G401 (cell line): ENCODE measurements at places on chromosomes 2 and 18. TPM values are rescaled to one million over a fixed set of nuclear protein-coding genes. Genes with fewer than 3 reads are reported as not detected.

CCDC148 gene
- 2.5 and 4.1 TPM in 2 replicates for total RNA-seq

IGFBP5 gene
- 0.24 TPM in 1 of 2 replicates, not detected in the other for total RNA-seq

FBXO41 gene
- 3.6 and 11.1 TPM in 2 replicates for total RNA-seq

CHRNG gene
- total RNA-seq, result not detected in 2 replicates

TCF23 gene
- total RNA-seq, result not detected in 2 replicates

MOCOS gene
- not detected in 2 replicates for total RNA-seq

AQP12B gene
- total RNA-seq, result not detected in 2 replicates

NPAS2 gene
- not detected in 2 replicates for total RNA-seq

COL6A3 gene
- 0.17 and 0.25 TPM in 2 replicates for total RNA-seq

TMEM198 gene
- 9.0 and 11.1 TPM in 2 replicates for total RNA-seq

SLC4A3 gene
- 4.1 and 5.0 TPM in 2 replicates for total RNA-seq

PCBP1 gene
- 150 and 167 TPM in 2 replicates for total RNA-seq

TMEM247 gene
- total RNA-seq, result not detected in 2 replicates

NTSR2 gene
- total RNA-seq, result not detected in 2 replicates

ITGA6 gene
- total RNA-seq, result 8.2 and 9.3 TPM in 2 replicates

MC5R gene
- total RNA-seq, result not detected in 2 replicates

RAB6C gene
- total RNA-seq, result not detected in 2 replicates

APCDD1 gene
- not detected in 2 replicates for total RNA-seq

B3GNT7 gene
- total RNA-seq, result 0.14 and 0.18 TPM in 2 replicates

ABCG5 gene
- not detected in 2 replicates for total RNA-seq

NPPC gene
- total RNA-seq, result 1.6 and 2.6 TPM in 2 replicates

PRSS56 gene
- total RNA-seq, result not detected in 2 replicates

CAPN14 gene
- not detected in 2 replicates for total RNA-seq

RIT2 gene
- not detected in 2 replicates for total RNA-seq

GALR1 gene
- not detected in 2 replicates for total RNA-seq

TEX51 gene
- total RNA-seq, result not detected in 2 replicates

COL3A1 gene
- 347 and 349 TPM in 2 replicates for total RNA-seq

CCDC74B gene
- 71.6 and 76.7 TPM in 2 replicates for total RNA-seq

MARCHF4 gene
- total RNA-seq, result 0.06 and 0.14 TPM in 2 replicates

RAB17 gene
- not detected in 2 replicates for total RNA-seq

STRADB gene
- total RNA-seq, result 276 and 285 TPM in 2 replicates
